A549 treated with Hydrocortisone at 1 μM for 4 hours (cell line): ENCODE measurements at places on chromosomes 2 and 18. TPM values are rescaled to one million over a fixed set of nuclear protein-coding genes. Genes with fewer than 3 reads are reported as not detected.

The NAT8 gene
- total RNA-seq: not detected in 5 replicates

The RAB27B gene
- 10.7 to 18.2 TPM (median 11.1 TPM) in 5 replicates for total RNA-seq

The CNRIP1 gene
- total RNA-seq: 1.7 to 2.1 TPM (median 1.8 TPM) in 5 replicates

The CFAP53 gene
- 0.10 to 0.38 TPM (median 0.30 TPM) in 5 replicates for total RNA-seq

The SERPINB10 gene
- not detected in 5 replicates for total RNA-seq
